ENCODE measurements at places on chromosomes 7 and 10.

GRCh38 chr10:9060314-9060713 lies 1005.8 kb downstream of the GATA3 start:
- H3K27ac ChIP-seq, result no peak overlapping the region
- DNase-seq, result no peak
- H3K27me3 ChIP-seq, result peaks cover 11% of the 10 kb centered on the region
- H3K36me3 ChIP-seq, result no peaks in the 10 kb centered on the region
- H3K4me3 ChIP-seq, result no peak overlapping the region
- no peaks in the 10 kb centered on the region for H3K4me1 ChIP-seq

- no peak for DNase-seq
- H3K27ac ChIP-seq, result no peak overlapping the region
- no peak overlapping the region for H3K4me3 ChIP-seq
- H3K27me3 ChIP-seq, result no peaks in the 10 kb centered on the region
- H3K36me3 ChIP-seq, result no peaks in the 10 kb centered on the region
- H3K4me1 ChIP-seq, result no peaks in the 10 kb centered on the region
Observed at GRCh38 chr7:48899932-48900331, 24.4 kb upstream of the CDC14C start.

- H3K4me1 ChIP-seq, result peaks cover 7% of the 10 kb centered on the region
- peaks cover 2% of the 10 kb centered on the region for H3K36me3 ChIP-seq
- no peak overlapping the region for H3K4me3 ChIP-seq
- H3K27me3 ChIP-seq, result no peaks in the 10 kb centered on the region
- DNase-seq, result no peak
- H3K27ac ChIP-seq, result no peak overlapping the region
Observed at GRCh38 chr10:3926675-3927525, 141.9 kb upstream of the KLF6 start.

GRCh38 chr10:63553031-63553430 lies 31.8 kb downstream of the REEP3 start:
- H3K27me3 ChIP-seq, result no peaks in the 10 kb centered on the region
- peaks cover 27% of the 10 kb centered on the region for H3K4me1 ChIP-seq
- no peak for DNase-seq
- no peak overlapping the region for H3K27ac ChIP-seq

- H3K27me3 ChIP-seq, result no peaks in the 10 kb centered on the region
- H3K4me1 ChIP-seq, result peaks cover 20% of the 10 kb centered on the region
- H3K36me3 ChIP-seq, result no peaks in the 10 kb centered on the region
- no peak overlapping the region for H3K27ac ChIP-seq
Observed at GRCh38 chr7:139854803-139855497, 25.9 kb downstream of the TBXAS1 start.

DNA sequence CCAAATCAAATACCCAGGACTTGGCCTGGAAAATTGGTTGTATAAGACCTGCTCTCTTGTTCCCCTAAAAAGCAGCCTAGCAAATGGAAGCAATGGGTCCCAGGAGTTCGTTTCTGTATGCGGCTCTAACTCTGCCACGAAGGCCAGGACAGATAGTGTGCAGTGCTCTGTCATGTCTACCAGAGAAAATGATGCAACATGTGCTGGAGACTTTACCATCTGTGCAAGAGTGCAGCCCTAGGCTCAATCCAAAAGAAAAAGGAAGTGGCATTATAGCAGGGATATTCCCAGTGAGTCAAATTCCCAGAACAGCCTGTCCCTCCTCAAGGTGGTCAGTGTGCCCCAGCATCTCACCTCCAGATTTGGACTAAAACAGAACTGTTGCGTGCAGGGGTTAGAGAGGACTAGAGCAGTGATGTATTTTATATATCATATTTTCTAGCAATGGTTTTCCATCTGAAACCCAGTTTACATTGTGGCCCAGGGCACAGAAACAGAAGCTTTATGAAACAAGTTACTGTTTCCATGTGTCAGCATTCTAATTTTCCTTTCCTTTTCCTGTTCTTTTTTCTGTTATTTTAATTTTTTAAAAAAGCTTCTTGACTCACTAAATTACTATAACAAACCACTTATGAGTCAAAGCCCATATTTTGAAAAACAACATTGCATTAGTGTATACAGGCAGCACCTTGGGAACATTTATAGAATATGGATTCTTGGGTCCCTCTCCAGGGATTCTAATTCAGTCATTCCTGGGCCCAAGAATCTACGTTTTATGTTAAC lies 311.2 kb downstream of the RNLS start:
- no peaks in the 10 kb centered on the region for H3K36me3 ChIP-seq
- no peak for DNase-seq
- peaks cover 20% of the 10 kb centered on the region for H3K4me1 ChIP-seq
- H3K27ac ChIP-seq, result peak overlapping the region; percentile 82
- H3K4me3 ChIP-seq, result peak overlapping the region; percentile 63
- no peaks in the 10 kb centered on the region for H3K27me3 ChIP-seq

DNA sequence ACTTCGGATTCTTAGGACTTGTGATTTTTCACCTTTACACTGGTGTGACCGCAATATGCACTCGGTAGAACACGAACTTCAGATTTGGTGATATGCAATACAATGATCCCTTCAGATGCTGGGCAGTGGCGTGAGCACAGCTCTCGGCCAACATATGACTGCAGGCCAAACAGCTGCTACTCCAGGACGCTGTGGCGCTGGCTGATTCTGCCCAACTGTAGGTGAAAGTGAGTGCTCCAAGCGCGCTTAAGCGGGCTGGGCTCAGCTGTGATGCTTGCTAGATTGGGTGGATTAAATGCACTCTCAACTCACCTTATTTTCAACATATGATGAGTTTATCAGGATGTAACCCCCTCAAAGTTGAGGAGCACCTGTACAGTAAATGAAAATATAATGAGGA lies 137.6 kb upstream of the RET start:
- no peak overlapping the region for H3K27ac ChIP-seq
- no peaks in the 10 kb centered on the region for H3K36me3 ChIP-seq
- no peak overlapping the region for H3K4me3 ChIP-seq
- peaks cover 3% of the 10 kb centered on the region for H3K4me1 ChIP-seq
- DNase-seq, result no peak

- H3K27me3 ChIP-seq, result no peaks in the 10 kb centered on the region
- H3K4me3 ChIP-seq, result no peak overlapping the region
- H3K36me3 ChIP-seq, result no peaks in the 10 kb centered on the region
- no peak overlapping the region for H3K27ac ChIP-seq
Observed at GRCh38 chr10:43209651-43210141, 57.2 kb downstream of the RASGEF1A start.

DNA sequence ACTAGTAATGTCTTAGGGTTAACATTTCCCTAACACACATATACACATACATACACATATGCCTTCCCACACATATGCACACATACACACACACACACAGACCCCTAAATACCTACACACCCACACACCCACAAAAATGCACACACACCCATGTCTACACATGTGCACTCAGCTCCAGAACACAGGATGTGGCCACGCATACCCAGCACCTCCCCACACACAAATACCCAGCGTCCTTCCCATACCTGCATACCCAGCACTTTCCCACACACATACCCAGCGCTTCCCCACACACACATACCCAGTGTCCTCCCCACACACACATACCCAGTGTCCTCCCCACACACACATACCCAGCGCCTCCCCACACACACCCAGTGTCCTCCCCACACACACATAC lies 534.9 kb downstream of the DNAJB6 start:
- DNase-seq, result no peak
- H3K36me3 ChIP-seq, result peaks cover 2% of the 10 kb centered on the region
- no peak overlapping the region for H3K4me3 ChIP-seq

- no peak overlapping the region for H3K4me3 ChIP-seq
- H3K27ac ChIP-seq, result no peak overlapping the region
- no peaks in the 10 kb centered on the region for H3K27me3 ChIP-seq
- DNase-seq, result no peak
- H3K4me1 ChIP-seq, result no peaks in the 10 kb centered on the region
Observed at GRCh38 chr7:33156441-33156840, 27.1 kb downstream of the BBS9 start.

DNA sequence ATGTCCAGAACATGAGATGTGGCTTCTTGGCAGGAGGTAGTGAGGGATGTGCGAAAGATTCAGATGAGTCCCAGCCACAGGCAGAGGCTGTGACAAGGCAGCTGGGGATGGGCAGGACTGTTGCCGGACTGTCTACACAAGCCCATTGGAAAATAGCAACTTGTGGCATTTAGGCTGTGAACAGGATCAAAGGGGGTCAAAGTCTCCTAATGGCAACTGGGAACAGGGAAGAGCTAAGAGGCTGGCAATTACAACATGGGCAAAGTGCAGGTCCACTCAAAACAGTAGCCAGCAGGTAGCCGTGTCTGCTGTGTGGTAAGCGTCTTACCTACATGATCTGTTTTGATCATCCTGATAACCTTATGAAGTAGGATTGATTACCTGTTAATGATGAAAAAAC lies 254.2 kb upstream of the ZNF32 start:
- DNase-seq, result no peak
- no peaks in the 10 kb centered on the region for H3K36me3 ChIP-seq
- H3K27me3 ChIP-seq, result peaks cover 14% of the 10 kb centered on the region
- H3K27ac ChIP-seq, result no peak overlapping the region
- no peak overlapping the region for H3K4me3 ChIP-seq
- H3K4me1 ChIP-seq, result no peaks in the 10 kb centered on the region

- peaks cover 2% of the 10 kb centered on the region for H3K36me3 ChIP-seq
- H3K27me3 ChIP-seq, result no peaks in the 10 kb centered on the region
- H3K4me3 ChIP-seq, result no peak overlapping the region
- no peak overlapping the region for H3K27ac ChIP-seq
- H3K4me1 ChIP-seq, result no peaks in the 10 kb centered on the region
Observed at GRCh38 chr7:81887098-81888090, 117.5 kb upstream of the HGF start.

Measured in central memory CD8-positive, alpha-beta T cell (primary cell).